ENCODE measurements at places on chromosomes 7 and 10.
A peak's percentile ranks its signal among the peaks of the same experiment; 100 is the strongest.

DNA sequence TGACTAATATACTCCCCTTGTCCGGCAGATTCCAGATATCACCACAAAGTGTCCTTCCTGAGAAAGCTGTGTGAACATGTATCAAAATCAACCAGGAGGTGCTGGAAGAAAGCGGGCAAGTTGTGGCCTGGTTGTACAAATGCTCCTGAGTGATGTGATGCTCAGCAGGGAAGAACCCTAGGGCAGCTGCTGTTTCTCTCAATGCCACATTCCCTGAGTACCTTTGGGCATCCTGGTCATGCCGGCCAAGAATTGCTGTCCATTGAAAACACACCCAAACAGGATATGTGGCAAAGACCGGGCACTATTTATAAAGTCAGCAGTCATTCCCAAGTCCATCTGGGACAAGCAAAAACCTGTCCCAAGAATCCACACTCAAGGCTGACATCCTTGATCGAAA is 7.8 kb upstream of the ADCY1 start:
- no peak for DNase-seq

DNA sequence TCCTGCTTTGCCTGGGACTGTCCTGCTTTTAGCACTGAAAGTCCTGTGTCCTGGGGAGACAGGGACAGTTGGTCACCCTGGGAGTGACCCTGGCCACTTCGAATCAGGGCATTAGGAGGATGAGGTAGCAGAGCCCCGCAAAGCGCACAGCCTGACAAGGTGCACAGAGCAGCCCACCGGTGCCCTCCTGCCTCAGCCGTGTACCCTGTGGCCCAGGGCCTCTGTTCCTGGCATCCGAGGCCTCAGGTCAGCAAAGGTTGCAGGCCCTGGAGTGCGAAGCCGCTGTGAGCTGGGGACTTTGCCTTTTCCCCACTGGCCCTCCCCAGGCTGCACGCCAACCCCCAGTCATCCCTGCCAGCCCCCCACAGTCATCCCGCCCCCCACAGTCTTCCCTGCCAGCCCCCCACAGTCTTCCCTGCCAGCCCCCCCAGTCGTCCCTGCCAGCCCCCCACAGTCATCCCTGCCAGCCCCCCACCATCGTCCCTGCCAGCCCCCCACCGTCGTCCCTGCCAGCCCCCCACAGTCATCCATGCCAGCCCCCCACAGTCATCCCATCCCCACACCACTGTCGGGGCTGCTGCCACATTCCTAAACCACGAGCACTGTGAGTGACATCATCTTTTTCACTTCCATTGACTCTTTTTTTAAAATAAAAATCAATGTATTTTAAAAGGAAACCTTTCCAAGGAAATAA is 91.8 kb downstream of the RGS10 start:
- no peak for DNase-seq

DNA sequence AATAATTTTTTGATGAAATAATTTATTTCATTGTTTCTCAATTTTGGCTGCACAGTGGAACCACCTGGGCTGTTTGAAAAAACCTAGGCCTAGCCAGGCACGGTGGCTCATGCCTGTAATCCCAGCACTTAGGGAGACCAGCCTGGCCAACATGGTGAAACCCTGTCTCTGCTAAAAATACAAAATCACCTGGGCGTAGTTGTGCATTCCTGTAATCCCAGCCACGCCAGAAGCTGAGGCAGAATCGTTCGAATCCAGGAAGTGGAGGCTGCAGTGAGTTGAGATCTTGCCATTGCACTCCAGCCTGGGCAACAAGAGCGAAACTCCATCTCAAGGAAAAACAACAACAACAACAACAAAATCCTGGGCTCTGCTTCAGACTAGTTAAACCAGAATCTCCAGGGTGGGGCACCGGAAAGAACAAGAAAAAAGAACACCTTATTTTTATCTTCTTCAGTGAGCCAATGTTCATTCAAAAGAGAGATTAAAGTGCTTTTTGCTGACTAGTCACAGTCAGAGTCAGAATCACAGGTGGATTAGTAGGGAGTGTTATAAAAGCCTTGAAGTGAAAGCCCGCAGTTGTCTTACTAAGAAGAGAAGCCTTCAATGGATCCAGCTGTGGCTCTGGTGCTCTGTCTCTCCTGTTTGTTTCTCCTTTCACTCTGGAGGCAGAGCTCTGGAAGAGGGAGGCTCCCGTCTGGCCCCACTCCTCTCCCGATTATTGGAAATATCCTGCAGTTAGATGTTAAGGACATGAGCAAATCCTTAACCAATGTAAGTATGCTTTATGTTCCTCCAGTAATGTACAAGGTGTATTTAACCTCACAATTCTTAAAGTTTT is at the start of gene CYP2C18:
TSS of gene CYP2C18 (plus strand) at position 516 of the 841 bp plus-strand sequence. CDS start at position 607, 91 bp downstream.
- DNase-seq, result no peak

GRCh38 chr7:503575-504111 is 16.0 kb downstream of the PDGFA start:
- no peak for DNase-seq

GRCh38 chr7:111232249-111233084 is 141.5 kb downstream of the LRRN3 start:
- peak; percentile 2 for DNase-seq

DNA sequence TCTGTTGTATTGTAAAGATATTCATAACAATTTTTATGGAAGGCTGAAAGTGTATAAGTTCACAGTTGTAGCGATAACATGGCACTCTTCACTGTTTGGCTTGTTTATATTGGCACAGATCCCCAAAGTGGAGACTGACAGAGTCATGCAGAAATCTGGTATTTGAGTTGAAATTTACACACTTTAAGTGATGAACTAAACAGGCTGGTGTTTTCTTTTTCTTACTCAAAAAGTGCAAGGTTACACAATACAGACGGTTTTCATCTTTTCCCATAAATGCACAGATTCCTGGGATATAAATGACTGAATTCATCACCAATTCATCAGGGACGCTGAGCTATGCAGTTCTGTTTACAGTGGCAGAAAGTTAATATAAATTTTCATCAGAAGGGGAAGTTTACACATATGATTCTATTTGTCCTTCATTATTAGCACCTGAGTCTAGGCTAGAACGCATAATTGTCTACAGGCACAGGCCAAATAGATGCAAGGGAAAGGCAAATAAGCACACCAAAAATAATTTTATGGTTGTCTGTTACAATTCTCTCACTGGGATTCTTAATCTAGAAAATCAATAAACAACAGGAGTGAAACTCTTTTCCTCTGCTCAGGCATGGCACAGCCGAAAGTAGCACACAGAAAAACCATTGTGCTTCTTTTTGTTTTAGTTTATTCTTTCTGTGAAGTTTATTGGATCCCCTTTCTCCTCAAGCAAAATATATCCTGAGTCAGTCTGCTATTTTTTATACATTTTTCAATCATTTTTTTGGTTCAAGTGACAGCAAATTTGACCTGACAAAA is 88.0 kb downstream of the FOXP2 start:
- no peak for DNase-seq

DNA sequence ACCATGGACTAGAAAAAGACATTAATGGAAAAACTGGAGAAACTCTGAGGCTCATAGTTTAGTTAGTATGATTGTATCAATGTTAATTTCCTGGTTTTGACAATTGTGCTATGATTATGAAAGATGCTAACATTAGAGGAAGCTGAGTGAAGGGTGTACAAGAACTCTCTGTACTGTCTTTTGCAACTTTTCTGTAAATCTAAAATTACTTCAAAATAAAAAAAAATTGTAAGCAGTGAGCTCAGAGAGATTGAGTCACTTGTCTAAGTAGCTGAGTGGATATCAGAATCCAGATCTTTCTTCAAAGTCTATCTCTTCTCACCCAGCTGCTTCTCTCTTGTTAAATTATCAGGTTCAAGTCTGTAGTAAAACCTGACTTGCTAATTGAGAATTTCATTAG is 181.1 kb downstream of the PLCE1 start:
- DNase-seq, result no peak

DNA sequence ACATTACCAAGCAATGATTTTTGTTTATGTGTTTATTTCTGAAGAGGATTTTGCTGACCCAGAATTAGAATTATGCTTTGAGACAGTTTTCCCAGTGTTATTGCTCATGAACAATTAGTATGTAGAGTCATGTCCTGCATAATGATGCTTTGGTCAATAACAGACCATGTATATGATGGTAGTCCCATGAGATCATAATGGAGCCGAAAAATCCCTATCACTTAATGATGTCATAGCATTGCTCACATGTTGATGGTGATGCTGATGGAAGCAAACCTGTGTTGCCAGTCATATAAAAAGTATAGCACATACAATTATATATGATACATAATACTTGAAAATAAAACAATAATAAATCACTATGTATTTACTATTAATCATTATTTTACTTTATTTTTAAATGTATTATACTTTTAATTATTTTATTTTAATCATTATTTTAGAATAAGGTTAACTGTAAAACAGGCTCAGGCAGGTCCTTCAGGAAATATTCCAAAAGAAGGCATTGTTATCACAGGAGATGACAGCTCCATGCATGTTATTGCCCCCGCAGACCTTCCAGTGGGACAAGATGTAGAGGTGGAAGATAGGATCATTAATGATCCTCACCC is 33.5 kb downstream of the AHR start:
- no peak for DNase-seq

DNA sequence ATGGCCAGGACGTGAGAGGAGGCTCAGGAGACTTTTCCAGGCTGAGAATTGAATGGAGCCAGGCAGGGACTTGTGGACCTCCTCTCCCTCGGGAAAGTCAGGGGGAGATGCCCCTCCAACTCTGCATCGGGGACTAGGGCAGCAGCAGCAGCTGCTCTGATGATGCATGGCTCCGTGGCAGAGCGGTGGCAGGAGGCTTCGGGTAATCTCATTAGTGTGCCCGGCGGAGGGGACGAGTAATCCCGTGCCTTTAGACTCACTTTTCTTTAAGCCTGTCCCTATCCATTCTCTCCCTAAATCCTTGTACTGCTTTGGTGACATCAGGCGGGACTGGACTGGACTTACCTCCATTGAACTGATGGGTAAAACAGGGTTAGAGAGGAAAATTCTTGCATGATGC is 75.1 kb downstream of the ZMIZ1 start:
- no peak for DNase-seq

DNA sequence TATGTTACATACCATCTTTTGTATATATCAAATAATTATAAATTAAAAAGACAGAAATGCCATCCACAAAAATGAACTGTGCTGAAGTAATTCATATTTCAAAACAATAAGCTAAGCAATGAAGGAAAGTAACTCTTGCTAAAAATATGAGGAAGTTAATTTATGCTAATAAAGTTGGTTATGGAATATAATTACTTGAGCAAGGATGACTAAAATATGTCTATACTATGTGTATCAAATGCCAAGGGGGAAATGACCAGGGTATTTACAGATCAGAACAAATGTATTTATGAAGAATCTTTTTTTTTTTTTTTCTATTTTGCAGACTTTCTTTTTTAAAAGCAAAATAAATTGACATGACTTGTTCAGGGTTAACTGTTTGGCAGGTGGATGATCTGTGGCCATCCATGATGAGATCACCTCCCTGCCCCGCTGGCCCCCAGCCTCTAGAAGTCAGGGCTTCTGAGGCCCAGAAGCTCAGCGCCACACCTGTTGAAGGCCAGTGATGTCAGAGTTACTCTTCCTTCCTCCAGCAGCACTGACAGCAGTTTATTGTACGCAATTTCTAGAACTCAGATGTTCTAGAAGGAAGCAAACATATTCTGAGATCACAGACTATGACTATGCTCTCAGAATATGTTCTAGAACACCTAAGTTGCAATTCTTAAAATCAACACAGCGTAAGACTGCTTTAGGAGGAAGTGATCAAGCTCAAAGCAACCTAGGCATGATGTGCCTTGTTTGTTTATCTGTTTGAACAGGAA is 196.1 kb upstream of the KLF14 start:
- peak; percentile 70 for DNase-seq

DNA sequence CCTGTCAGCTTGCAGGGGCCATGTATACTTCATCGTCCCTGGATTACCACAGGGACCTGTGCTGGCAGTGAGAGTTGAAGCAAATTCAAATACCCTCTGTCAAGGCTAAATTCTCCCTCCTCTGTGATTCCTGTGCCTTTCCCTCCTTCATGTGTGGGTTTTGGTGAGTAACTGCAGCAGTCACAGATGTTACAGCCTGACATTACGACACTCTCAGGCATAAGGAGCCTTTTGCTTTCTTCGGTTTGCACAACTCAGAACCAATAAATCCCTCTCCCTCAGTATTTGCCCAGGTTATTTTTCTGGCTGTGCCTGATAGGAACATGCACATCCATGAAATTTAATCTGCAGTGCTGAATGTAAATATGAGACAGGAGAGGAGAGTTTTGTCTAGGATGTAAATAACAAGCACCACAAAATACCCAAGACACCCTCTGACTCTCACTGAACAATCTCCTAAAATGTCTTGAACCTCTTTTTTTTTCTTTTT is 997.2 kb upstream of the GHITM start:
- no peak for DNase-seq

- DNase-seq, result no peak
Measured at GRCh38 chr10:130857631-130858295, 453.8 kb downstream of the TCERG1L start.

DNA sequence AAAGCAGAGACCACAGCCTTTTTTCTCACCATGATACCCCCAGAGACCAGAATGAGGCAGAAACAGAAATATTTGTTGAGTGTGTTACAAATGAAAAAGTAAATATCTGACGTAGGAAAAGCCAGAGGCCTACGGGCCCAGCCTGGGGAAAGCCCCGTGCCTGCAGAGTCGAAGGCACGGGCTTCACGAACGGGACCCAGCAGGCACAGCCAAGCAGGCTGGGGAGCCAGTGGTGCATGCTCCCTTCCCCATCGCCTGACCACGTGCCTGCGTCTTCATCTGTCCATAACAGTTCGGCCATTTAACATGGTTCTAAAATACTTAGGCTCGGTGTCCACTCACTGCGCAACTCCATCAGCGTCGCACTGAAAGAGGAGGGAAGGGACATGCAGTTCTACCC is 50.8 kb downstream of the SLIT1 start:
- no peak for DNase-seq

- DNase-seq, result no peak
Measured at GRCh38 chr10:65342245-65342644, 1583.6 kb upstream of the LRRTM3 start.

DNA sequence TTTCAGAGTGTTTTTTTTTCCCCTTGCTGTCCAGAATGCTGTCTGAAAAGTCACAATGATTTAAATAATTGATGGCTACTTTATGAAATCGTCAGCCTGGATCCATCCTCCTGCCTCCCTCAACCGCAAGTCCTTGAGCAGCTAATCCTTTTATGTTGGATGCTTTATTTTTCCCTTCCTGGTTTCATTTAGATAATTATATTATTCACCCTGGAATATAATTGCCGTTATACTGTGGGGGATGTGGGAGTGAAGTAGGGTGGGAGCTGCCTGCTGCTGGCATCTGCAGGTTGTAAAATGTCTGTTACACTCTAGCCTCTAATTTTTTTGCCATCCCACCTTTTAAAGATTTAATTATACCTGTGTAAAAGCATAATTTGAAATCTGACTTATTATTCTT is 290.5 kb upstream of the LRGUK start:
- no peak for DNase-seq

- DNase-seq, result no peak
Measured at GRCh38 chr7:156480671-156481070, 159.9 kb upstream of the RNF32 start.

GRCh38 chr7:47543714-47544113 is 38.2 kb downstream of the TNS3 start:
- DNase-seq, result no peak

- DNase-seq, result no peak
Measured at GRCh38 chr10:113177156-113177935, 227.3 kb downstream of the TCF7L2 start.
